Karpas-422 (cell line): ENCODE measurements at places on chromosomes 5 and 9. TPM values are rescaled to one million over a fixed set of nuclear protein-coding genes. Genes with fewer than 3 reads are reported as not detected.

Gene IL31RA
- total RNA-seq, result not detected in 2 replicates

Gene LMX1B
- total RNA-seq, result not detected in 2 replicates

Gene CTXN3
- total RNA-seq, result not detected in 2 replicates

DNA sequence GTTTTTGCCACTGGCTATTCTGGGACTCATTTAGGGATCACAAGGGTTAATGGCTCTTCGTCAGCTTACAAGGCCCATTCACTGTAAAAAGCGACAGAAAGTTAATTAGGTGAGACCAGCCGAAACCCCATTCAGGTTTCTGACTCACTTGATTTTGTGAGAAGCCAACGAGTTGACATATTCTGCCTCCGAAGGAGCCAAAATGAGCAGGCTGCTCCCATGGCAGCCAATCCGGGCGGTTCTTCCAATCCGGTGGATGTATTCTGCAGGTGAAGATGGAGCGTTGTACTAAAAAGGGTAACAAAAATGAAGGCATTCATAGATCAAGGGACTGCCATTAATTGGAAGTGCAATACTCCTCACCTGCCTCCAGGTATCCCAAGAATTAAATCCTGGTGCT lies 39.7 kb downstream of the DDX31 start:
- peaks cover 31% of the 10 kb centered on the region; the same call in 1 of the 2 replicates for H3K36me3 ChIP-seq
- DNase-seq, result no peak

- no peak for DNase-seq
- H3K27ac ChIP-seq, result no peak overlapping the region
- H3K4me3 ChIP-seq, result no peak overlapping the region
- H3K27me3 ChIP-seq, result no peaks in the 10 kb centered on the region
Measured at GRCh38 chr5:35830587-35830986, 26.1 kb upstream of the IL7R start.

- no peaks in the 10 kb centered on the region for H3K4me1 ChIP-seq
- H3K27me3 ChIP-seq, result no peaks in the 10 kb centered on the region
- H3K4me3 ChIP-seq, result no peak overlapping the region
- no peak overlapping the region for H3K27ac ChIP-seq
- H3K36me3 ChIP-seq, result no peaks in the 10 kb centered on the region
Measured at GRCh38 chr9:69276775-69277174, 48.2 kb upstream of the ENTREP1 start.

DNA sequence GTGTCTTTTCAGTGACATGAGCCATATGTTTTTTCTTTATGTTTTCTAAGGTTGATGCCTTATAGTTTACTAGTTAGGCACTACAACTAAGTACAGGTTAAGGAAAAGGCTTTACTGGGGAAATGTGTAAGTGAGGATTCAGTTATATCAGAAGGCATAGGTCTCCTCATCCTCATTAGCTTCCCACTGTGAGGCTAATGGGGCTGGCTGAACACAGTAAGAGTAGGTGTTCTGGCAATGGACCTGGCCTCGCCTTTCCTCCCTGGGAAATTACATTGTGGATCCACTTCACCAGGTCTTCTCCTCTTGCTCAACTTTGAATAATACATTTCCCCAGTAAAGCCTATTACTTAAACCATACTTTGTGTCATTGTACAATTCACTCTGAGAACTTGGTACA lies 225.5 kb downstream of the PTPRD start:
- H3K4me1 ChIP-seq, result no peaks in the 10 kb centered on the region
- H3K36me3 ChIP-seq, result no peaks in the 10 kb centered on the region
- no peaks in the 10 kb centered on the region for H3K27me3 ChIP-seq
- no peak overlapping the region for H3K27ac ChIP-seq
- no peak overlapping the region for H3K4me3 ChIP-seq

DNA sequence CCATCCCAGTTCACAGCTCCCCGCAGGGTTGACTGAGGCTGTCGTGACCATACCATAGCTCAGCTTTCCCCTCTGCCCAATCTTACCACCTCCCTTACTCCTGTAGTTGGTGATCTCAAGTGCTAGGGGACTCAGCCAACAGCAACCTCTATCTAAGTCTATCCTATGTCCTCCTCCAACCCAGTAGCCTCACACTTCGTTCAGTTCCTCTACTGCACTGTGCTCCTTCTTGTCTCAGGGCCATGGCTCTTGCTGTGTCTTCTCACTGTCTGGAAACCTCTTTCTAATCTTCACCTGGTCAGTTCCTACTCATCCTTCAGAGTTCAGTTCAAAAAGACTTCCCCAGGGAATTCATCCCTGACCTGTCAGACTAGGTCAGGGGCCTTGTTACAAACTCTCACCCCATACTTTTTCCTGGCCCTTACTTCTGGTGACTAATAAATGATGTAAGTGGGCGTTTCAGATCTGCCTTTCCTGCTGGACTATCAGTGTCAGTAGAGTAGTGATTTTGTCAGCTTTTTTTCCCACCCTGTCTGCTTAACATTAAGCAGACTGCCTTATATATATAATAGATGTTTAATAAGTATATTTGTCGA lies 53.6 kb upstream of the NR3C1 start:
- H3K27ac ChIP-seq, result no peak overlapping the region
- no peaks in the 10 kb centered on the region for H3K27me3 ChIP-seq
- peaks cover 10% of the 10 kb centered on the region for H3K4me1 ChIP-seq

- no peak overlapping the region for H3K27ac ChIP-seq
- no peaks in the 10 kb centered on the region for H3K27me3 ChIP-seq
- no peaks in the 10 kb centered on the region for H3K4me1 ChIP-seq
Measured at GRCh38 chr5:32754284-32754683, 43.2 kb downstream of the NPR3 start.

DNA sequence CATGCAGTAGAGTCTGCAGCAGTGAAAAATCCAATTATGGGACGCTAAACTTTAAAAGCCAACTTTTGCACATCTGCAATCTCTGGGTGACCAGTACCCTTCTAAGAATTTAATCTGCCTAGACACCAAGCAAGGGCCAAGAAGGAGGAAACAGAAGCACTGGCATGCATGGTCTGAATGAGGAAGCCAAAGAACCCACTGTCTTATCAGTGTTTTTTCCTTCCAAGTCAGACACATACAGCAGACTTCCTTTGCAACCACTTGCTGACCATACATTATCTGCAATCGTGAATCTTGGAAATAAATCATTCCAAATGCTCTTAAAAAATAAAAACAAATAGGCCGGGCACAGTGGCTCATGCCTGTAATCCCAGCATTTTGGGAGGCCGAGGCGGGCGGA lies 65.9 kb downstream of the DEPDC1B start:
- H3K4me1 ChIP-seq, result no peaks in the 10 kb centered on the region
- DNase-seq, result no peak
- no peak overlapping the region for H3K4me3 ChIP-seq
- no peak overlapping the region for H3K27ac ChIP-seq
- H3K27me3 ChIP-seq, result no peaks in the 10 kb centered on the region

DNA sequence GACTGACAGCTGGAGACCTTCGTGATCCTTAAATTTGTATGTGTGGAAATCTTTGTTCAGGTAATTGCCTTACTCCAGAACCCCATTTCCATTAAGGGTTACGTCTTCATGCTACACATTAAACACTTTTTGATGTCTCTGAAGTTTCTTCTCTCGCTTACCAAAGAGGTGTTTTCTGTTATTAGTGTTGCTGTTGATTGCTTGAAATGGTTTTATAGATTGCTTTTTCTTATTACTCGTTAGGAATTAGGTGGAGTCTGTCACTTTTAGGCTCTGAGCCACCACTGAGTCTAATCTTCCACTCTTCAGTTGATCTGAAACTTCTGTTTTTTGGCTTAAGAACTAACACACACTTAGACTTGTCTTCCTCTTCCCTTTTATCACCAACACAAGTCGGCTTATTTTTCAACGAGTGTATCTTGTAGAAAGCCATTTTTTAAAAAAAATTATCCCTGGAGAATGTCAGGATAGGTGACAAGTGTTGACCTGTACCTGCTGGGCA lies 62.2 kb upstream of the PPARGC1B start:
- DNase-seq, result no peak
- H3K4me1 ChIP-seq, result peaks cover 20% of the 10 kb centered on the region
- no peaks in the 10 kb centered on the region for H3K36me3 ChIP-seq
- no peak overlapping the region for H3K27ac ChIP-seq
- H3K27me3 ChIP-seq, result no peaks in the 10 kb centered on the region

DNA sequence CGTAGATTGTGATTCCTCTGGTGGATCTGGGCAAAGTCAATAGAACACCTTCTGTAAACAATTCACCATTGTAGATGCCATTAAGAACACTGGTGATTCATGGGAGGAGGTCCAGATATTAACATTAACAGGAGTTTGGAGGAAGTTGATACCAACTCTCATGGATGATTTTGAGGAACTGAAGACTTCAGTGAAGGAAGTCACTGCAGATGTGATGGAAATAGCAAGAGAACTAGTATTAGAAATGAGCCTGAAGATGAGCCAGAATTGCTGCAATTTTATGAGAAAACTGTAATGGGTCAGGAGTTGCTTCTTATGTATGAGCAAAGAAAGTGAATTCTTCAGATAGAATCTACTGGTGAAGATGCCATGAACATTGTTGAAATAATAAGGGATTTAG lies 26.9 kb downstream of the TCERG1 start:
- peaks cover 65% of the 10 kb centered on the region for H3K36me3 ChIP-seq
- DNase-seq, result no peak
- peaks cover 3% of the 10 kb centered on the region; the same call in 1 of the 2 replicates for H3K4me1 ChIP-seq
- no peak overlapping the region for H3K4me3 ChIP-seq

GRCh38 chr5:54828151-54828550 lies 157.2 kb downstream of the ESM1 start:
- H3K4me3 ChIP-seq, result no peak overlapping the region
- no peak overlapping the region for H3K27ac ChIP-seq
- H3K36me3 ChIP-seq, result no peaks in the 10 kb centered on the region
- H3K4me1 ChIP-seq, result no peaks in the 10 kb centered on the region
- H3K27me3 ChIP-seq, result no peaks in the 10 kb centered on the region

DNA sequence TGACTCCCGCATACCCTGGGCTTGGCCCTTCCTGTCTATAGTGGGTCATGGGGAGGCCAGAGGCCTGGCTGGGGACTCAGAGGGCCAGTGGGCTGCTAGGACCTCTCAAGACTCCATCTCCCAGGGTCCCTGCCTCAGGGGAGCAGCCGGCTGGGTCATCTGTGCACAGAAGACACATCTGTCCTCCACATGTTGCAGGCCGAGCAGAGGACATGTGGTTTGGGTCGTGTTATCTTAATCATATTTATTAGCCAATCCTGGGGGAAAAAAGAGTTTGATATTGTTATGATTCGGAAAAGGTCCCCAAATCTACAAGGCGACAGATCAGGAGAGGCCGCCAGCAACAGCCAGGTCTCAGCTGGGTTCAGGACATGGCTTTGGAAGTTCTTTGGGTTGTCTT lies 14.4 kb downstream of the LMX1B start:
- H3K4me1 ChIP-seq, result no peaks in the 10 kb centered on the region
- no peaks in the 10 kb centered on the region for H3K36me3 ChIP-seq
- no peak for DNase-seq

DNA sequence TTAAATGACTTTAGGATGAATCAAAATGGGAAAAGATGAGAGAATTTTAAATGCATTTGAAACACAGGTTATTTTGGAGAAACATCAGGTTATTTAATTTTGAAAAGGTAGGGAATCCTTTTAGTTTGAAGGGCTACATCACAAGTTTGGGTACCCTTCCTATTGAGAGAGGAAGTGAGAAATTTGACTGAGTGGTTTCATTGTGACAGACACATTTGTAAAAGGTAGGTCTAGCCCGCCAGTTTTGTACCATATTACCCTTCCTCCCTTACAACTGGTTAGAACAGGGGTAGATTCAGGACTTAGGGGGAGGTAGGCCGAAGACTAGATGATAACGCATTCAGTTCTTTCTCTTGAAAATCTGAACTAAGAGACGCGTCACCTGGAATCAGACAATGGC lies 464.2 kb downstream of the EBF1 start:
- H3K4me3 ChIP-seq, result no peak overlapping the region
- no peaks in the 10 kb centered on the region for H3K36me3 ChIP-seq
- no peak for DNase-seq
- no peak overlapping the region for H3K27ac ChIP-seq
- no peaks in the 10 kb centered on the region for H3K4me1 ChIP-seq
- no peaks in the 10 kb centered on the region; the same call in 1 of the 2 replicates for H3K27me3 ChIP-seq

DNA sequence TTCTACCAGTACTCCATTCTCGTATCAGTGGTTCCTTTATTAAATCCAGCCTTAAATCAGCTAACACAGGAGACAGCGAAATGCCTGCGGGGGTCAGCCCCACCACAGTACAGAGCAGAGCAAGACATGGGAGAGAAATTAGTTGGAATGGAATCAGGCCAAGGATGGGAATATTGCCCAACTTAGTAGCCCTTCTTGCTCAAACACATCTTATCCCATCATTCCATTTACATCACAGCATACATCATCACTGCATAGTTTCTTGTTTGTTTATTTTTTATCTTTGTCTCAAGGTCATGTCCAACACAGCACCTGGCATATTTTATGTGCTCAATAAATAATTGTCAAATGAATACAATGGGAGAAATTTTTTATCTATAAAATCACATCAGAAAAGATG lies 34.3 kb upstream of the DAB2 start:
- no peak for DNase-seq
- no peak overlapping the region for H3K4me3 ChIP-seq
- no peaks in the 10 kb centered on the region for H3K36me3 ChIP-seq

- no peak for DNase-seq
- no peak overlapping the region for H3K27ac ChIP-seq
- H3K27me3 ChIP-seq, result no peaks in the 10 kb centered on the region
- H3K36me3 ChIP-seq, result no peaks in the 10 kb centered on the region
Measured at GRCh38 chr5:56029457-56029856, 34.7 kb upstream of the IL6ST start.

GRCh38 chr9:95250462-95251221 lies 66.9 kb downstream of the FANCC start:
- 0 out of 2 replicates have a peak overlapping the region, but pooled peaks have one; percentile 15 for H3K4me3 ChIP-seq
- H3K4me1 ChIP-seq, result peaks cover 13% of the 10 kb centered on the region
- peak; percentile 61 for DNase-seq
- no peak overlapping the region for H3K27ac ChIP-seq

- peak; percentile 54 for DNase-seq
- peaks cover 43% of the 10 kb centered on the region for H3K4me1 ChIP-seq
Measured at GRCh38 chr9:124392871-124393460, 22.3 kb downstream of the PSMB7 start.

- no peaks in the 10 kb centered on the region for H3K4me1 ChIP-seq
- DNase-seq, result no peak
- no peak overlapping the region for H3K4me3 ChIP-seq
- no peak overlapping the region for H3K27ac ChIP-seq
Measured at GRCh38 chr5:136108766-136109165, 23.9 kb upstream of the SMAD5 start.

- no peak for DNase-seq
- no peaks in the 10 kb centered on the region for H3K36me3 ChIP-seq
- no peaks in the 10 kb centered on the region for H3K4me1 ChIP-seq
Measured at GRCh38 chr5:109299557-109299956, 110.2 kb downstream of the PJA2 start.

DNA sequence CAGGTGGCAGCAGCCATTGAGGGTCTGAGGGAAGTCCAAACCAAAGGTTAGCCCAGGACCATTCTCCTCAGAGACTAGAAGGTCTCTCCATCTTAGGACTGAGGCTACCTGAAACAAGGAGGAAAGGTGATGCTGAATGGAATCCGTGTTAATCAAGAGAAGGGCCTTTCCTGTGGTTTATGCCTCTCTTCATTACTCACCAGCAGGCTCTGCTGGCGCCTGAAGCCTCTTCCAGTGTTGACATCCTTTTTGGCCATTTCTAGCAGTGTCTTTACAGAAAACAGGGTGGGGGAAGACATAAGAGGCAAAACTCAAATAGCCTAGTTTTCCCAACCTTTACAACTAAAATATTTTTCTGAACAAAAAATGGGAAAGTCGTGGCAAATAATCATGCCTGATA lies 98.0 kb downstream of the ENC1 start:
- H3K27ac ChIP-seq, result no peak overlapping the region
- no peak overlapping the region for H3K4me3 ChIP-seq
- no peak for DNase-seq
- no peaks in the 10 kb centered on the region for H3K27me3 ChIP-seq
